ENCODE measurements at places on chromosomes 2 and 18.

- DNase-seq, result no peak
Observed at GRCh38 chr18:34965566-34965965, 75.6 kb upstream of the MAPRE2 start.

DNA sequence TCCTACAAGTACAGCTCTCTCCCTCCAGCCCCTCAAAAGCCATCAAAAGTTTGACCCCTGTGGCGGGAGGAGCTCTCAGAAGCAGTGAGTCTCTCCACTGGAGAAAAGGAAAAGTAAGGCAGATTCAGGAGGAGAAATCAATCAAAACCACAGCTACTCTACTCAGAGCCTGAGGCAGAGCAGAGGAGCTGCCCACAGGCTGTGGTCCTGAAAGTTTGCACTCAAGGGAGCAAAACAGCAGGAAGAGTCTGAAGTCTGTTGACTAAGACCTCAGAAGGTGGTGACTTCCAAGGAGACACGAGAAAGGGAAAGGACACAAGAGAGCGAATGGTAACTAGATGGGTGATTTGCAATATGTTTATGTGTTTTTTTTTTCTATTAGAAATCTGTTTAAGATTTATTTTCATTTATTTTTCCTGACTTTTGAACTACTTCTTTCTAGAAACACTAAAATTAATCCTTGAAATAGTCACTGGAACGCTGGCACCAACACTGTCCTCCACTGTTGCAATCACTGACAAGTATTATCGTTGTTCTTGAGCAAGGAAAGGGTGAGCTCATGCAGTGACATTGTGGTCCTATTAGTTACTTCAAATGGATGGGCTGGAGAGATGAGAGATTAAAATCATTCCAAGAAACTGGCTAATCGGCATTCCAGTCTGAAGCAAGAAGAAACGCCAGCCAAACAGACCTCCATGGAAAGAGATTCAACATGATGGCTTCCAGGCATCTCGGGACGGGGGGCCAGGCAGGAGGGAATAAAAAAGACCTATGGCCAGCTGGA is 35.8 kb downstream of the PID1 start:
- DNase-seq, result peak; percentile 18

DNA sequence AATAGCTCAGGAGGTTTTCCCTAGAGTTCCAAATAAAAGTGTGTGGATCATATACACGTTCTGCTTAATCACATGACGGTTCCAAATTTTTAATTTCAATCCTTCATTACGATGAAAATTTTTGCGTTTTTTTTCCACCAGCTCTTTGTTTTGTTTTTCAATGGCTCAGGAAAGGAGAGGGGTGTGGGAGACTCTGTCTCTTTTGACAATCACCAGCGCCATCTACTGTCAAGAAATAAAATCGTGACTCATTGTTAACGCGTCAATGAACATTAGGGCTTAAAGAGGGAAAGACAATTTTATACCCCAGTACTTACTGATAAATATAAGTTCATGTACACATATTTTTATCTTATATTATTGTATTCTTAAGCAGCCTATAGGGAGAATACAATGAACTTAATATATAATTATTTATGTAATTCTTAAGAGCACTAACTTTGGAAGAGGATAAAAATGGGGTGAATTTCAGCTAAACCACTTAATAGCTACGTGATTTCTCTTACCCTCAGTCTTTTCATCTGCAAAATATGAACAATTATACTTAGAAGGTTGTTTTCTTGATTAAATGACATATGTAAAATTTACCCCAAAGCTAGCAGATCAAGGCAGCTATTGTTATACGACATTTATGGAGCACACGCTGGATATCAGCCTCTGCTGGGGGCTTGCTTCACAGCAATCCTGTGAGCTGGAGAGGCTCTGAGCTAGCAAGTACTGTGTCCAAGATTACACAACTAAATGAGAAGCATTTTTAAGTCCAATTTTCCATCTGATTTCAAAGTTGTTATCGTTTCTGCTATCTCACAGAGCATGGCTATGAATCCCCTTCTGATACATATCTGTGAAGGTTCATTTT is 47.4 kb upstream of the RMDN2 start:
- peak; percentile 67 for DNase-seq

- peak; percentile 24 for DNase-seq
Observed at GRCh38 chr2:54858021-54858681, 134.7 kb downstream of the EML6 start.

DNA sequence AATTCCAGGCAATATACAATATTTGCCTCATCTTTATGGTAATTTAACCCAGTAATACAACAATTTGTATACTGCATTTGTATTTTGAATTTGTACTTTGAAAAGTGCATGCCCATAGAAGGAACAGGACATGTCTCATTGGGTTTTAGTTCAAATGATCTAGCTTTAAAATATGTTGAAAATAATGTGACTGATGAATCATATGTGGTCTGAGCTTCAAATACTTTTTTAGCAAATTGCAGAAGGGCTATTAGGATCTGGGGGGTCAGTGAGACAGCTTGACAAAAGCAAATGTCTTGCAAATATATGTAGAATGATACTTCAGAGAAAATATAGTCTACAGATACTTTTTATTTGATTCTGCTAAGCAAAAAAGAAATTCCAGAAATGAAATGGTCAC is 248.9 kb downstream of the DCC start:
- no peak for DNase-seq

DNA sequence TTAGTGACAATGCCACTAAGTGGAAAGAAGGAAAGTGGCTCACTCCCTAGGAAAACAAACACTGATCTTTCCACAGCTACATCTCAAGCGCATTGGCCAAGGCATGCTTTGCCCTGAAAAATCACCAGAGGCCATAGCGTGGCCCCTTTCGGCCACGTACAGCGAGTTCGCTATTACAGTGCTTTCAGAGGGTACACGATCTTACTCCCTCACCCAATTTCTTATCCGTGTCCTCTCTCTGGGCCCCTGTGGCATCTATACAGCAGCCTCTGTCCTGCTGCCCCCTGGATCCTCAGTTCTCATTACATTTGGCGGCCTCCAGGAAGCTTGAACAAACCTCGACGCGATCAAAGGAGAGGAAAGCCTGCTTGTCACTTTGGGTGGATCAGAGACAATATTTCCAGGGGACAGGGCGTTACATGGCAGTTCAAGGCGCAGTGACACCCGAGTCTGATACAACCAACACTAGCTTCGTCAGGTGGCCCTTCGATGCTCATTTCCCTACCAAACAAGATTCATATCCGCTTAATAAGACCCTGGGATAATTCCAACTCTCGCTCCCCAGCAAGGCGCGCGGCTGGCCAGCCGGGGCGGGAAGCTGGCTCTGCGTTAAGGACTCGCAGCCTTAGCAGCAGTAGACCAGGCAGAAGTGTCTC is 941 bp downstream of the SKOR2 start:
- no peak for DNase-seq

GRCh38 chr18:8911408-8912340 is 190.8 kb upstream of the NDUFV2 start:
- no peak for DNase-seq

- DNase-seq, result peak; percentile 5
Observed at GRCh38 chr18:45588376-45589355, 26.6 kb upstream of the SLC14A2 start.

DNA sequence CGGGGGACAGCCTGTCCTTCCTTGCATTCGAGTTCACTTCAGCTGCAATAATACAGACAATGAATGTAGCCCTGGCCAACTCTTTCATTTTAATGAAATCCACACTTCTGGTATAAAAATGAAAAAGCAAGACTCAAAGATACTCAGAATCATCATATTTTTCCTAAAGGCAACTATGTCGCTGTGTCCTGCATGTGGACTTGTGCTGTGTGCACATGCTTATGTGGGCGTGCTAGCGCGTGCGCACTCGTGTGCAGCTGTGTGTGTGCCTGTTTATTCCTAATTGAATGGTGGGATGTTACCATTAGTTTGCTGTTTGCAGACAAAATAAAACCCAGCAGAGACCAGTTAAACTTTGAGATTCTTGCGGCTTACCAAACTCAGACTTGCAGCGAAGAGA is 49.6 kb downstream of the SMIM21 start:
- no peak for DNase-seq

GRCh38 chr18:37717098-37717497 is 151.5 kb upstream of the CELF4 start:
- DNase-seq, result no peak

- no peak for DNase-seq
Observed at GRCh38 chr2:4515871-4516761, 812.7 kb downstream of the DCDC2C start.

DNA sequence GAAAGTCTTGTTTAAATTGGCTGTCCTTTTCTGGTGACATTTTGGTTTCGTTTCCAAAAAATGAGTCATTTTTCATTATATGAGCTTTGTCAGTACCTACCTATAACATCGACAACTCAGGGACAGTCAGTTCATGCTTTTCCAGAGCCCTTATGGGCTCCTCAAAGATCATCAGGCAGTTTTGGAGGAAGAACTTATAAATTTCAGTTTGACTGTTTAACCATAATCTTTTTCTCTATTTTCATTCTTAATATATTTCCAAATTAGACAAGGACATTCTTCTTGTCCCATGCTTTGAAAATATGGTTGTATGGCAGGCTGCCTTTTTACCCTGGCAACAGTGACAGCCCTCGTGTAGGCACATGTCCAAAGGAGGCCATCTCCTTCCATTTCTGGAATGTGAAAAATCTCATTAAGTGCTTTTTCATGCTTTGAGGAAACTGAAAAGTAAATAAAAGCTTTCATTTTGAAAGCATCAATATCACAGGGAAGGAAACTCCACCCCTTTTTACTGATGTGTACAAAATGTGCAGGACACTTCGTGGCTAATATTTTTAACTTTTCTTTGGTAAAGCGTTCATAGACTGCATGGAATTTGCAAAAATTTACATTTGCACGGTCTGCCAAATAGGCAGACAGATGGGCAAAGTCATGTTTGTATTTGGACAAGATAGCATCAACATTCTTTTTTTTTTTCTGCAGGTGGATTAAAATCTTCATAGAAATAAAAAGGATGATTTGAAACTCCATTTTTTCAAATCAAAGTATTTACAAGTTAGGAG is 7.2 kb upstream of the PROC start:
- peak; percentile 85 for DNase-seq

DNA sequence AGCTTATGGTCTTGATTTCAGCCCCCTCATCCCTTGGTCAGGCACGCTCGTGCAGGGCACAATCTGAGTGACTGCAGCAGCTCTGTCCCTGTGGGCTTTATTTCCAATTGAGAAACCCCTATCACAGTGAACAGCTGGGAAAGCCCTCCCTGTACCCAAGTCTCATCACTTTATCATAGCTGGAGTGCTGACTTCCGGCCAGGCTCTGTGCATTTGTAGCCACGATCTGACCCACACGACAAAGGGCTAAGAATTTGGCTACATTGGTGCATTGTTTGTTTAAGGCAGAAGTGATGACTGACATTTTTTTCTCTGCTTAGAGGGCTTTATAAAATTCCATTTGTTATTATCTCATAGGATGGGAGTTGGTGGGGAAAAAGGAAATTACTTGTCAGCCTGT is 184.4 kb downstream of the KCNS3 start:
- peak; percentile 26 for DNase-seq

GRCh38 chr2:201441409-201441808 is 9.8 kb downstream of the TRAK2 start:
- DNase-seq, result no peak

DNA sequence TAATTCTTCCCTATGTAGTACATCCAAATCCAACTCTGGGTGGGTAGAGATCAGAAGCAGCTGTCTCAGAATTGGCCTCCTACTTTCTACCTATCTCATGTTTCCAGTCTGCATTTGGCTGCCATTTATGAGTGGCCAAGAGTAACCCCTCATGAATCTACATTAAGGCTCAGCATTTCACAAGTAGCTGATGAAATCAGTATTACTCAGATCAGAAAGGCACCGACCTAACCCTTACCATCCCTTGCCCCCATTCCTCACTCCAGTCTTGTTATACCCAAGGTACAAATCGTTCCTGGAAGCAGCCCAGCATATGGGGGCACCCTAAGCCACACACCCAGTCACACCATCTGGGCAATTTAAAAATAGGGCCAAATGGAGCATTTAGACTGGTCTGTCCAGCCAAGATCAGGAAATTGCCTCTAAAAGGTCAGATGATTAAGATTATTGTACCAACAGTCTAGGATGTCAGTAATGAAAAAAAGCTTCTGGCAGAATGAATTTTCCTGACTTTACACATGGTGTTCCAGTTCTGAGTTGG is 37.1 kb downstream of the CD28 start:
- no peak for DNase-seq

- no peak for DNase-seq
Observed at GRCh38 chr2:25410370-25410769, 68.6 kb upstream of the DNMT3A start.

GRCh38 chr18:77108001-77108692 is 24.4 kb downstream of the MBP start:
- peak; percentile 66 for DNase-seq

DNA sequence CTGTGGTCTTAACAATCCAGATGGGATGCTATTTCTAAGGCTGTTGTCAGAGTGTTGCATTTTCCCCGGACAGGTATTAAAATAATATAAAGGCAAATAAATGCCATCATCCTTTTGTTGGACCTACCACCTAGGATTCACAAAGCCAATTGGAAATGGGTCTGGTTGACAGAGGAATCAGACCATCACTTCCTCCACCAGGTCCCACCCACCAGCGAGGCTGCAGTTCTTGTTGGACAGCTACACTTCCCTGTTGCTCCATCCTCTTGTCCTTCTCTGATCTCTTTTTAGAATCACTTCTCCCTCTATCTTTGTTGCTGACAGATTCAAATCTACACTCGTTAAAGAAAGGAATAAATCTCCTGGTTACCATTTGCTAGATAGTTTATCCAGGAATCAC is 1.1 kb downstream of the TMEM169 start:
- DNase-seq, result no peak

DNA sequence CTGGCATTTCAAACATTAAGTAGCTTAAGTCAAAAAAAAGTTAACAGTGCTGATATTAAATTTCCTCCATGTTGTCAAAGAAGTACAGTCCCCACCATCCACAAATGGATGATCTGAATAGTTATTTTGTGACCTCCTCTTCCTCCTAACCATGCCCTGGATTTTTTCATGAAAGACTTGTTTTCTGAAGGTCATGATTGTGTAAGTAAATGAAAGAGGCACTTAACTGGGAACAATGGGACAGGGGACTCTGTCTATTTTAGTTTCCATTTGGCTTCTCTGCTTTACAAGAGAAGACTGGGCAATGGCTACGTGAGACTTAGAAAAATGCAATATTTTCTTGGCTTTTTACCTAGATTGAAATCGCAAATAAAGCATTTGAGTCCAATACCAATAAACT is 32.2 kb downstream of the PECR start:
- DNase-seq, result no peak

- no peak for DNase-seq
Observed at GRCh38 chr2:39636306-39636705, 29.4 kb upstream of the TMEM178A start.

DNA sequence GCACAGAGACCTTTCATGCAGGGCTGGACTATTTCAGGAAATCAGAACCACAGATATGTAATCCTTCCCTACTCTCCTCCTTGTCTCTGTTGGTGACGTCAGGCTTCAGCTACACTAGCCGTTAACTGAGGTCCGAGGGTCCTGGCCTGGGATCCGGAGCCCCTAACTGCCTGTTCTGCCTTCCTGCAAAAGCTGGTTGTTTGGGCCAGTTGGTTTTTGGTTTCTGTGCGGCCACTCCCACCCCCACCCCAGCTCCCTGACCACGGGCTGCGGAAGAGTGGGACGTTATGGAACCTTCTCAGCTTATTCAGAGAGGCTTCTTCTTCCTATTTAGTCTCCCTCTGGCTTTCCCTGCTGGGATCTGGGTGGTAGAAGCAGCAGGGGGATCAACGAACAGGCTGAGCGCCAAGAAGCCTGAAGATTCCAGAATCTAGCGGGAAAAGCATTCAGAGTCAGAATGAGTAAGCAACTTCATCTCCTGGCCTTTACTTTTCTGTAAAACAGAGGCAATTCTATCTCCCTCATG is 49.3 kb upstream of the ROCK2 start:
- peak; percentile 29 for DNase-seq

GRCh38 chr2:145199042-145199441 is 679.1 kb upstream of the ZEB2 start:
- no peak for DNase-seq
